Aorta (tissue), 5 donors: ENCODE measurements at places on chromosomes 7 and 10. TPM values are rescaled to one million over a fixed set of nuclear protein-coding genes. Genes with fewer than 3 reads are reported as not detected.

Gene TLL2
- total RNA-seq: 0.12 TPM

Gene PIP
- not detected for total RNA-seq

Gene C10orf67
- not detected for total RNA-seq

Gene C7orf33
- not detected for total RNA-seq

Gene GIMAP8
- 41.4 TPM for total RNA-seq

Gene PLAU
- total RNA-seq: 35.4 TPM

Gene INMT
- total RNA-seq: 131 TPM

Gene ST8SIA6
- total RNA-seq: 2.4 TPM

Gene SLC26A5
- total RNA-seq: 0.78 TPM

Gene DDC
- total RNA-seq: not detected

Gene PDE6C
- total RNA-seq: not detected

Gene ASB15
- not detected for total RNA-seq

Gene SHH
- total RNA-seq: 0.10 TPM

Gene FRAT1
- total RNA-seq: 4.5 TPM

Gene PLPP4
- total RNA-seq: not detected

Gene GNAT3
- not detected for total RNA-seq

Gene TLX1
- not detected for total RNA-seq

Gene C7orf57
- not detected for total RNA-seq

Gene ATOH7
- 0.23 TPM for total RNA-seq

Gene NEBL
- total RNA-seq: 2.8 TPM

Gene THSD7A
- total RNA-seq: 20.0 TPM

Gene NKX1-2
- not detected for total RNA-seq

Gene LAMB4
- not detected for total RNA-seq

Gene TMEM184A
- total RNA-seq: not detected

Gene H2BK1
- 2.2 TPM for total RNA-seq

Gene PNLIPRP3
- not detected for total RNA-seq

Gene AS3MT
- total RNA-seq: 1.2 TPM

Gene ERVW-1
- total RNA-seq: not detected

Gene VWDE
- 0.21 TPM for total RNA-seq

Gene NRCAM
- total RNA-seq: 1.8 TPM

Gene SDK1
- 20.0 TPM for total RNA-seq

Gene UBTD1
- total RNA-seq: 15.1 TPM

Gene PALS2
- 57.3 TPM for total RNA-seq

Gene RAMP3
- 43.0 TPM for total RNA-seq

Gene TWIST1
- 8.5 TPM for total RNA-seq

Gene MYO1G
- 21.3 TPM for total RNA-seq

Gene MAT1A
- 0.60 TPM for total RNA-seq

Gene LIPN
- total RNA-seq: not detected
